ENCODE measurements at places on chromosomes 1 and 21.

- DNase-seq = no peak
Observed at GRCh38 chr1:73310797-73311381, 887.1 kb downstream of the LRRIQ3 start.

DNA sequence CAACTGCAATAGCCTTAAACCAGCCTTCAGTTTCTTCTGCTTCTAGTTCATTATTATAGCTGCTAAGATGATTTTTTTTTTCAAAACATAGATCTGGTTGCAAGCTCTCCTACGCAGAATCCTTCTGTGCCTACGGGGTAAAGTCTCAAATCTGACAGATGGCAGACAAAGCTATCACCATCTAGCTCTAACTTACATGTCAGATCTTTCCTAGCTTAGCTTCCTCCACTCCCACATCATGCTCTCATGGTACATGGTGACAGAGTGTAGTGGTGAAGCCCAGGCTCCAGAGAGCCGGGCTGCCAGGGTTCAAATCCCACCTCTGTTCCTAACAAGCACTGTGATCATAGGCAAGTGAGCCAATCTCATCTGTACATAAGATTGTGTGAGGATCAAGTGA, 24.2 kb upstream of the GUCA2B start:
- DNase-seq = no peak

GRCh38 chr21:46206163-46207005, 22.1 kb upstream of the SPATC1L start:
- DNase-seq = no peak

DNA sequence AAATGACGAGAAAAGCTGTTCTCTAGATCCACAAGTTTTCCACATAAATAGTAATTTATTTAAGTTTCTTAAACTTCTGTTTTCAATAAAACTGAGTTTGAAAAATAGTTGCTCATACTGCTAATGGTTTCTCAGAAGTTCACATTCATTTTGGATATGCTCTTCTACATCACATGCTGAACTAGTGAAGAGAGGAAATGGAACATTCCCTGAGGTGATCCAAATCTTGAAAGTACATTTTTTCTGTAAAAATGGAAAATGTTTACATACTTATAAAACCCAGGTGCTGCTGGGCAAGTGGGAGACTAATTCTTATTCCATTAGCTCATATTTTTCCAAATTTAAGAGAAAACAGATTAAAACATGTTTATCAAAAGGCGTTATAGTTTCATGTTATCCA, 111.7 kb downstream of the ADGRL4 start:
- no peak for DNase-seq

DNA sequence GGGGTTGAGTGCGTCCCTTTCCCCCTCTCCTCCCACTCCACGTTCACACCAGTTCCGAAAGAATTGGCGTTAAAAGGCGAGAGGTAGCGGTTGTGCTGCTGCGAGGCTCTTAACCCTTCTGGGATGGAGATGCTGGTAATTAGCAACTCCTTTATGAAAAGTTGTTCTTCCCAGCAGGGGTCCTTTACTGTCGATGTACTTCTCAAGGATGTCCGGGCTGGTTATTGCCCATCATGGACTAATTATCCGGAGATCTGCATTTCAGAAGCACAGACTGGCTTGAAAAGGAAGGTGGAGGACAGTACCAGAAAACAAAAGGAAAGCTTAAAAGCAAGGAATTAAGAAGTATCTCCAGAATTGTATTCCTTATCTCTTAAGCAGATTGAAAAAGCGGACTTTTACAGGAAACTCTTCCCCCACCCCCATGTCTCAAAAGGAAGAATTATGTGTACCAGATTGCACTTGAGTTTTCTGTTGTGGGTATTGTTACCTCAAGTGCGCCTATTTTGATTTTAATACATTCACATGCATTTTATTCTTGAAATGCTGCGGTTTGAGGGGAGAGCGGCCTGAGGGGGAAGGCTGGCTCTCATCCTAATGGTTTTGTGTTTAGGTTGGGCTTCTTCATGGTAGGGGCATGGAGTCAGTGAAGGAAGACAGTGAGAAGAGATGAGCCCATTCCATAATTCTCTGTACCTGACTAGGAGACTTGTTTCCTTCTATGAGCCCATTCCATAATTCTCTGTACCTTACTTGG, 1.5 kb downstream of the AK4 start:
- no peak for DNase-seq

DNA sequence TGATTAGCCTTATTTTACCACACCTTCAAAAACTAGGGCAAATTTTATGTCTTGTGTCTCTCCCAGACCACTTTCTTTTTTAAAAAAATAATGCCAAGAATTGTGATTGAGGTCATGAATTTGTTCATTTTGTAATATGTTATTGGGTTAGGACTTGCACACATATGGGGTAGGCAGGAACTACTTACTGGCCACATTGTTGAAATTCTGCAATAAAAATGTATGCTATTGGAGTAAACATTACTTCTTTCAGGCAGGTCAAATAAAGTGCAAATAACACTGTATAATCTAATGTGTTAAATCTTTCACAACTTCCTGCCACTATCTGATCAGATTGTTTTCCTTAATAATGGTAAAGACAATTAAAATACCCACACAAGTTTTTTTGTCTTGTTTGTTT, 166.6 kb upstream of the COL11A1 start:
- DNase-seq = no peak

GRCh38 chr1:199723250-199723956, 304.1 kb upstream of the NR5A2 start:
- DNase-seq = no peak

GRCh38 chr1:25540750-25541342, 2.6 kb upstream of the LDLRAP1 start:
- DNase-seq = no peak

DNA sequence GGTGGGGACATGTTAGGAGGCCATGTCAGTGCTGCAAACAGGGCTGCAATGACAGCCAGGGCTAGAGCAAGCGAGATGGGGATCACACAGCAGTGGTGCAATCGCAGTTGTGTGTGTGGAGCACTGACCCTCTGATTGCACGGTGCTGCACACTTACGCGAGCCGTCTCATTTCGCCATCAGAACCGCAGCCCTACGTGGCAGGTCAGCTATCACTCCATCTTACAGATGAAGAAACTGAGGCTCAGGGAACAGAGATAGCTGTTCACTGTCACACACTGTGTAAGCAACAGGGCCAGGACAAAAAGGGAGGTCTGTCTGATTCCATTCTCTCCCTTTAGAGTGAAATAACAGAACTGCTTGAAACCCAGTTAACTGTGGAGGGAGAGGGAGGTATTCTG, 104.8 kb upstream of the SLC45A1 start:
- no peak for DNase-seq

GRCh38 chr1:177849579-177850290, 120.1 kb downstream of the SEC16B start:
- DNase-seq = no peak

DNA sequence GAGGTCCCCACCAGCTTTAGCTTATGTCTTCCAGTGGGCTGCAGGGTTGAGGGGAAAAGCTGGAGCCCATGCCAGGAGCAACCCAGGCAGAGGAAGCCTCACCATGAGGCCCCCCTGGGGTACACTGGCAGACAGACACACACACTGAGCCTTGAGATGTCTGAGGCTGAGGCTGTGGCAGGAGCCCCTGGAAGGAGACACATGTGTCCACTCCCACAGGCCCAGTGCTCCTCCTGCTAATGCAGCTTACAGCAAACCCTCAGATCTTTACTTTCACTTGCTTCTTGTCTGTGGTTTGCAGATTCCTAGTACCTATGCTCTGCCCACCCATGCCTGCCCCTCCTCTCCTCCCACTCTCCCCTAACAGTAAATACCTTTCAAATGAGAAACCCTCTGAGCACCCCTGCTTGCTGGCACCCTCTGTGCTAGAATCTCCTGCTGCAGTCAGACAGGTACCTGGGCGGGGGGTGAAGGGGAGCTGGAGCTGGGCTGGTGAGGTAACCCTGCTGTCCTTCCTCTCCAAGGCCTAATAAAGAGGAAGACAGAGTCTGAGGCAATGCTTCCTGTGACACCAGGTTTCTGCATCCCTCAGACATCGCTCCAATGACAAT, 63.4 kb upstream of the NEK2 start:
- DNase-seq = no peak

DNA sequence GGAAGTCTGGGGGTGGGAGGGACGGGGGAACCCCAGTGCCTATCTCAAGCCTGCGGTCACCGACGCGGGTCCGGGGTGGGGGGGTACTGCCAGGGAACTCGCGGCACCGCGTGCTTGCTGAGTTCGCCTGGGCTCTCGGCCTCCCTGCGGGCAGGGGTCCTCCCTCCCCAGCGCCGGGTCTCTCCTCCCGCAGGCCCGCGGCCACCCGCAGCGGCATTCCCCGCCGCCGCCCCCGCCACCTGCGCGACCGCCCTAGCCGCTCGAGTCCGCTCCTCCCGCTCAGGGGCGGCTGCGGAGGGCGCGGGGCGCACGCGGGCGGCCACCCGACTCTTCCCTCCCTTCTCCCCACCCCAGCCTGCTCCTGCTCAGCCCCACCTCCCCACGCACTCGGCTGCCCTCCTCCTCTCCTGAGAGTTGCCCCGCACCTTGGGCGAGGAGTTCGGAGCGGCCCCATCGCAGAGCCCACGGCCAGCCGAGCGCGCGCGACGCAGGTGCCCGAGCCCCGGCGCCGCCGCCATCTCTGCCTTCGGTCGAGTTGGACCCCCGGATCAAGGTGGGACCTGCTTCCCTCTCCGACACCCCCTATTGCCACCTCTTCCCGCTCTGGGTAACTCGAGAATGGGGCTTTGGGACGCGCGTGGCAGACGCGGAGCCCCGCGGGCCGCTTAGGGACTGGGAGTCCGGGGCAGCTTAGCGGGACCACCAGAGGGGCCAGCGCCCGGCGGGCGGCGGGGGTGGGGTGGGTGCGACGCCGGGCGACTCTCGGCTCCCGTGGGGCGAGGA, 105.0 kb downstream of the LEPR start:
- DNase-seq = peak; percentile 27

DNA sequence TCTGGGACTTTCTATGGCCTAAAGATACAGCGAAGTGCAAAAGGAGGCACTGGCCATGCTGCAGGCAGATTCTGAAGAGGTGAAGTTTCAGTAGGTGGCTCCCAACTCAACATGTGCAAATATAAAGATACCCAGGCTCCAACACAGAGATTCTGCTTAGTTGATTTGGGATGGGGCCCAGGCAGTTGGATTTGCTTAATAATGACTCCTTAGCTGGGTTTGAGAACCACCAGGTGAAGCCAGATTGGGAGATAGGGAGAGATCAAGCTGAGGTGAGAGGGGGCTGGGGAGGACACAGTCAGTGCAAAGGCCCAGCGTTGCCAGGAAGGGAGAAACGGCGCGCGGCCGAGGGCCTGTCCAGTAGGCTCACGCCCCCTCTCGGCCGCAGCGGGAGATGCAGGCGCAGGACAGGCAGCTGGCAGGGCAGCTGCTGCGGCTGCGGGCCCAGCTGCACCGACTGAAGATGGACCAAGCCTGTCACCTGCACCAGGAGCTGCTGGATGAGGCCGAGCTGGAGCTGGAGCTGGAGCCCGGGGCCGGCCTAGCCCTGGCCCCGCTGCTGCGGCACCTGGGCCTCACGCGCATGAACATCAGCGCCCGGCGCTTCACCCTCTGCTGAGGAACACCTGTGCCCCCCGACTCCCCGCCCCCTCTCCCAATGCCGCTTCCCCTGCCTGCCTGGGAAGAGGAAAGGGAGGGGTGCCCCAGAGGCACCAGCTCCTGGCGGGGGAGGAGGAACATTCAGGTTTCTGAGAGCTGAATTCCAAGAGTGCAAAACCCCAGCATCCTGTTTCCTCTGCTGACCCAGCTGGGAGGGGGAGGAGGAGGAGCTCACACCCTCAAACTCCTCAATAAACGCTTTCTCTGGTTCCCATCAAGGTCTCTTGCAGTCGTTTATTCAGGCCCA, 1.2 kb downstream of the FAM167B start:
- peak; percentile 93 for DNase-seq

Data from testis (tissue), 5 donors.